ENCODE measurements at places on chromosomes 5 and 9.

- DNase-seq: no peak
Observed at GRCh38 chr5:159175547-159175946, 33.8 kb downstream of the RNF145 start.

GRCh38 chr5:83428126-83428525 lies 43.4 kb upstream of the VCAN start:
- DNase-seq: no peak

DNA sequence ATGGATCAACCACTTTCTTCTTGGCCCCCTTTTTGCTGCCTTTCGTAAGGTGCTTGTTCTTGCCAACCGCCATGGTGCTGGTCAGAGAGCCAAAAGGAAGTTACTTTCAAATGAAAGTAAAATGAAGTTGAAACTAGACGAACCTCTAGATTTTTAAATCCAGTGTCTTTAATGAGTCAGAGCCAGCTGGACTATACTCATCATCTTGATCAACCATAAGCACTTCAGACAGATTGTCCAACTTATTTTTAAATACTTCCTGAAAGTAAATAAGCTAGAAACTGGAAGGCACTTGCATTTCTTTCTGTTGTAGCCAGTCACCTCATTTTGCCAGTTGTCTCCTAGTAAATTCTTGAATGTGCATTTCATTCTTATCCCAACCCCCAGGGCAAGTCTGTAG lies 48.9 kb downstream of the JMY start:
- no peak for DNase-seq

- no peak for DNase-seq
Observed at GRCh38 chr9:88672874-88673689, 138.1 kb downstream of the NXNL2 start.

DNA sequence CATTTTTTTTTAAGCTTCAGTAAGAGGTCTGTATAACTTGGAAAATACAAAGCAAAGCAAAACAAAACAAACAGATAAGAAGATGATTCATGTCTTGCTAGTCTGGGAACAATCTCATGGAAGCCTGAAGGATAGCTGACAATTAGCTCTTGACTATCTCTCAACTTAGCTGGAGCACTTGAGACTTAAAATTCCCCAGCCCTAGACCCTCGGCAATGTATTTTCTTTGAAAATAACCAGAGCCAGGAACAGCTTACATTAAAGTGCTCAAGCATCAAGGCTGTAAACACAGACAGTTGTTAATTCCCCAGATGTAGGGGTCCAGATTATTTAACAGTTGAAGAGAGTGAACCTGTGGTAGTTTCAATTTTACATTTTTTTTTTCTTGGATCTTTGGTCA lies 82.9 kb downstream of the TMEM252 start:
- DNase-seq: no peak

DNA sequence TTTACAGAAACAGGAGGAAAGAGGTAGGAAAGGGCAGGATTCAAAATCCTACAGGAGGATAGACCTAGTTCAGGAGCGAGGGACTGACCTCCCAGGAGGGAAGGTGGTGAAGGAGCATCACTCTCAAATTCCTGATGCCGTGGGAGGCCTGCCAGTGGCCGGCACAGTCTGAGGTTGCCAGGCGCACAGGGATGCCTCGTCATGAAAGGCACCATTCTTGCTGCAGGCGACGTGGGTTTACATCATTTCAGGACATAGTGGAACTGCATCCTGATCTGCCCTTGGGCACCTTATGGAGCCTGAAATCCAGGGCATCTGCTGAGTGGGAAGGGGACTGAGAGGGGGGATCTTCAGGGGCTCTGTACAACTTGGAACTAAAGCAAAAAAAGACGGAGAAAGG lies 163.2 kb upstream of the S1PR3 start:
- no peak for DNase-seq

DNA sequence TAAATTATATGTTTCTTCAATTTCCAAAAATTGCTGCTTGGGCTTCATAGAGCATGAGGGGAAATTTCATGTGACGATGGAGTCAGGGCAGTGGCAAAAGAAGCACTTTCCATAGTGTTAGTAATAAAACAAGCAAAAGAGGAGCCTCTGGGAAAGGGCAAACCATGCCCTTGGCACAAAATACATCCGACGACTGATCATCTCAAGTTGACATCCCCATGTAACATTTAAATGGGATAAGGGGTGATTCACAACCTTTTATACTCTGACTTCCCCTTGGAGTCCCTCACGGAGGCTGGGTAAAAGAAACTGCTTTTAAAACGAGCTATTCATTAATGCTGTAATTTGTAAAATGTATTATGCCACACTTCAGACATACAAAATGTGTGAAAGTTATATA lies 161.4 kb upstream of the DMRT1 start:
- no peak for DNase-seq

DNA sequence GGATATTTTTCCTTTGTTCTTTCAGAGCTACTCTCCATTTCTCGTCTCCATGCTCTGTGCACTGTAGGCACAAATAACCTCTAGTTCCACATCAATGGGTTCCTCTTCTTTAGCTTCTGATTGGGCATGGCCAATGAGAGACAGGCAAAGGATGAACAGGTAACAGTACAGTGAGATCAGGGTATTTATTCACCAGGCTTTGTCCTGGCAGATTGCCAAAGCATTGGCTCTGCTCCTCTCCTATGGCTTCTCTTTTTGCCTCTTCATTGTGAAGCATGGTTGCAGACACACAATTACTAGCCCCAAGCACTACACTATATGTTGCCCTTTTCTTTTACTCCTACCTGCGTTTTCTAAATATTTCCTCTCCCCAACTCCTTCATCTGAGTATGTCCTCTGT lies 215.1 kb upstream of the ARRDC3 start:
- no peak for DNase-seq
